SIG-M5 (cell line): ENCODE measurements at places on chromosomes 1 and 21.

- DNase-seq: no peak
Measured at GRCh38 chr1:66383611-66384010, 150.3 kb upstream of the SGIP1 start.

DNA sequence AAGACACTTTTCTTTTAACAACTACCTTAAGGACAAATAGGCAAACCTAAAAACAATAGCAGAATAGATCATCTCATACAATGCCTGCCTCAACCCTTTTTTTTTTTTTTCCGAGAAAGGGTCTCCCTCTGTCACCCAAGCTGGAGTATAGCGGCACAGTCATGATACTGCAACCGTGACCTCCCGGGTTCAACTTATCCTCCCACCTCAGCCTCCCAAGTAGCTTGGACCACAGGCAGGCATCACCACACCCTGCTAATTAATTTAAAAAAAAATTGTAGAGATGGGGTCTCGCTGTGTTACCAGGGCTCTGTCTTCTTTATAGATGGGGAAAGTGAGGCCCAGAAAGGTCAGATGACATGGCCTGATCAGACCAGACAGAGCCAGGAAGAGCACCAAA is 7.9 kb downstream of the SH3BGRL3 start:
- DNase-seq: no peak

DNA sequence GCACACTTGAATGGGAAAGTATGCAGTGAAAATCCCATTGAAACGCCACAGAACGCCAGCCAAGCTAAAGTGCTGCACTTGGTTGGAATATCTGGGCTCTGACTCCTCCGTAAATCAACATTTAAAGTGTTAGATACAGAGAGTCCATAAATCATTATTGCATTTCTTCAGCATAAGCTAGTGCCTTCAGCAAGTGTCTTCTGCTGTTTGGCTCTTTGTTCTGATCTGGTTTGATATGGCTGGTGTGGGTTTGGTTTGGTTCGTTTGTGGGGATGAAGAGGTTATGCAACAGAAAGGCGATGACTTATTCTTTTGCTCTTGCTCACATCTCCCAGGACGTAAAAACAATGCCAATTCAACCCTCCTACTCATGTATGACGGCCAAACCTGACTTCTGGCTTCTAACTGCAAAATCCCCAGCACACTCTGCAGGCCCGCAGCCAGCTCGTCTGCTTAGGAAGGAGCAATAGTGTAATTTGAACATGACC is 121.8 kb upstream of the ERG start:
- no peak for DNase-seq

GRCh38 chr1:221117133-221117532 is 237.9 kb downstream of the HLX start:
- DNase-seq: no peak

DNA sequence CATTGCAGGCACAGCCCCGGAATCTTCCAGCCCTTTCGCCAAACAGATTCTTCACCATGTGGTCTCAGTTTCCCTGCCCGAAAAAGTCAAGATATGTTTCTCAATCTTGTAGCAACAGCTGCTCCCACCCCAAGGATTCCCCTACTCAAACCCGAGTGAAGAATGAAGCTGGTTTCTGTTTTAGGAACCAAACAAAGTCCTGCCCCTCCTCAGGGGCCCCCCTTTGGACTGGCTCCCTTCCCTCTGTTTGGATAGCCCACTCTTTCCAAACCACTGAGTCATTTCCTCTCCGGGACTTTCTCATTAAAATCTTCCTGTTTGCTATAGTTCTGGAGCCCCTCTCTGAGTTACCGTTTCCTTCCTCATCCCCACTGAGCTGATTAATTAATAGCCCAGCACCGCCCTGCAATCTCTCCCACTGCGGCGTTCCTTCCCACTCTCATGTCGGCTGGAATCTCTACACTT is 100.9 kb downstream of the TSEN15 start:
- DNase-seq: no peak
